Activated T-helper 2 cell treated with anti-CD3 and anti-CD28 coated beads, Interferon-gamma antibody, Interleukin-2, Interleukin-4, amounts not matched to agents 10 μg/mL and 5 μg/mL and 100 μg/mL, durations not matched to agents 14 hours and 24 hours and 36 hours (primary cell): ENCODE measurements at places on chromosomes 2 and 18. TPM values are rescaled to one million over a fixed set of nuclear protein-coding genes. Genes with fewer than 3 reads are reported as not detected.

The ANKRD30BL gene
- total RNA-seq = not detected in 2 replicates

DNA sequence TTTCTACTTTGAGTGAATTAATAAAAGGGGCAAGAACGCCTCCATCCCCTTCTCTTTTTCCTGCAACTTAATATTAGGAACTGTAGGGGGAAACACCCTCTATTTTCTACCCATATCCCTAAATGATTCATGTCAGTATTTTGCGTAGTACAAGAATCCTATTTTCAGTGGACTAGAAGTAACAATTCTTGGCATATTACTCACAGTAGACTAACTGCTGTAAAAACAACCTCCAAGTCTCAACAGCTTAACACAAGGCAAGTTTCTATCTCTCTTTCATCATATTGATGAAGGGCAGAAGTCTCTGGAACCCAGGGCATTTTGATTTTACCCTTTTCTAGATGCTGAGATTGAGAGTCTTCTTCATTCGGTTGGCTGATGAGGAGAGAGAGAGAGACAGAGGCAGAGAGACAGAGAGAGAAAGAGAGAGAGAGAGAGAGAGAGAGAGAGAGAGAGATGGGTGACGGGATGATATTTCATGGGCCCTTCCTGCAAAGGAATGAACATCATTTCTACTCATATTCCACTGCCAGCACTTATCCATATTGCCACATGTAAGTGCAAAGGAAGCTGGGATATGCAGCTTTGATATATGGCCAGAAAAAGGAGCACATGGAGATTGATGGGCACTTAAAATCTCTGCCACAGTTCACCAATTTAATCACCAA is 481.6 kb downstream of the LPIN1 start:
- peaks cover under 1% of the 10 kb centered on the region for H3K36me3 ChIP-seq
- H3K27me3 ChIP-seq = peaks cover 3% of the 10 kb centered on the region
- no peaks in the 10 kb centered on the region for H3K4me1 ChIP-seq
- H3K27ac ChIP-seq = no peak overlapping the region

- H3K27me3 ChIP-seq = peaks cover 4% of the 10 kb centered on the region
- no peak for DNase-seq
- peaks cover 3% of the 10 kb centered on the region for H3K36me3 ChIP-seq
- no peak overlapping the region for H3K27ac ChIP-seq
- H3K4me1 ChIP-seq = no peaks in the 10 kb centered on the region
Observed at GRCh38 chr2:241898463-241899270, 29.1 kb downstream of the RTP5 start.

The KCNK3 gene
- total RNA-seq = not detected in 2 replicates

GRCh38 chr2:199806179-199806578 is 44.8 kb downstream of the FTCDNL1 start:
- DNase-seq = no peak
- no peak overlapping the region for H3K4me3 ChIP-seq
- H3K27me3 ChIP-seq = no peaks in the 10 kb centered on the region
- H3K27ac ChIP-seq = no peak overlapping the region
- no peaks in the 10 kb centered on the region for H3K36me3 ChIP-seq

DNA sequence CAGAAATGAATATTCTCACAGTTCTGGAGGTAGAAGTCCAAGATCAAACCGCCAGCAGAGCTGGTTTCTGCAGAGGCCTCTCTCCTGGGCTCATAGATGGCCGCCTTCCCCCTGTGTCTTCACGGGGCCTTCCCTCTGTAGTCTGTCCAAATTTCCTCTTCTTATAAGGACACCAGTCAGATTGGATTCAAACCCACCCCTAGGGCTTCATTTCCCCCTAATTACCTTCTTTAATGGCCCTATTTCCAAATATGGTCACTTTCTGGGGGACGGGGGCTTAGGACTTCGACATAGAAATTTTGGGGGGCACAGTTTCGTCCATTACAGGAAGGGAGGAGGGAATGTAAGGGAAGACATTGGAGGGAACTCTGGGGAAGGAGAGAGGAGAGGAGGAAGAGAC is 132.6 kb downstream of the DDX1 start:
- no peak overlapping the region for H3K4me3 ChIP-seq
- H3K27me3 ChIP-seq = no peaks in the 10 kb centered on the region
- H3K4me1 ChIP-seq = no peaks in the 10 kb centered on the region
- H3K36me3 ChIP-seq = no peaks in the 10 kb centered on the region
- no peak for DNase-seq
- no peak overlapping the region for H3K27ac ChIP-seq

The TSPYL6 gene
- total RNA-seq = not detected in 2 replicates

DNA sequence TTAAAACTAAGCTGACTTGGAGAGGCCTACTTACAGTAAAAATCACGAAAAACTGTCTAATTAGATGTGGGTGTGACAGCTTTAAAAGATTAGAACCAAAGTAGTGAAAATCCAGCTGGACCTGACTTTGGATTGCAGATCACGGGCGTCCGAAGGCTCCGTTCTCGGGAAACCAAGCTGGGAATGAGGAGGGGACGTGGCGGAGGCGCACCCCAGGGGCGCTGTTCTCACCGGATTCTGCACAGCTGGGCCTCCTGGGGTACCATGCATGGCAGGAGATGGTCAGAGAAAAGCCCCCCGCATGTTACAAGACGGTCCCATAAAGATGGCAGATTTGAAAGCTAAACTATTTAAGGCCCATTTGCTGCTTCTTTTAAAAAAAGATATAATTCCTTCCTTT is 5.0 kb upstream of the OTOS start:
- no peaks in the 10 kb centered on the region for H3K36me3 ChIP-seq
- H3K4me3 ChIP-seq = no peak overlapping the region
- peaks cover 2% of the 10 kb centered on the region for H3K4me1 ChIP-seq
- DNase-seq = no peak
- H3K27me3 ChIP-seq = no peaks in the 10 kb centered on the region

GRCh38 chr18:9952633-9953416 is 39.0 kb downstream of the VAPA start:
- H3K4me1 ChIP-seq = peaks cover 2% of the 10 kb centered on the region
- H3K36me3 ChIP-seq = peaks cover 67% of the 10 kb centered on the region
- no peak overlapping the region for H3K4me3 ChIP-seq
- H3K27me3 ChIP-seq = no peaks in the 10 kb centered on the region
- H3K27ac ChIP-seq = no peak overlapping the region

DNA sequence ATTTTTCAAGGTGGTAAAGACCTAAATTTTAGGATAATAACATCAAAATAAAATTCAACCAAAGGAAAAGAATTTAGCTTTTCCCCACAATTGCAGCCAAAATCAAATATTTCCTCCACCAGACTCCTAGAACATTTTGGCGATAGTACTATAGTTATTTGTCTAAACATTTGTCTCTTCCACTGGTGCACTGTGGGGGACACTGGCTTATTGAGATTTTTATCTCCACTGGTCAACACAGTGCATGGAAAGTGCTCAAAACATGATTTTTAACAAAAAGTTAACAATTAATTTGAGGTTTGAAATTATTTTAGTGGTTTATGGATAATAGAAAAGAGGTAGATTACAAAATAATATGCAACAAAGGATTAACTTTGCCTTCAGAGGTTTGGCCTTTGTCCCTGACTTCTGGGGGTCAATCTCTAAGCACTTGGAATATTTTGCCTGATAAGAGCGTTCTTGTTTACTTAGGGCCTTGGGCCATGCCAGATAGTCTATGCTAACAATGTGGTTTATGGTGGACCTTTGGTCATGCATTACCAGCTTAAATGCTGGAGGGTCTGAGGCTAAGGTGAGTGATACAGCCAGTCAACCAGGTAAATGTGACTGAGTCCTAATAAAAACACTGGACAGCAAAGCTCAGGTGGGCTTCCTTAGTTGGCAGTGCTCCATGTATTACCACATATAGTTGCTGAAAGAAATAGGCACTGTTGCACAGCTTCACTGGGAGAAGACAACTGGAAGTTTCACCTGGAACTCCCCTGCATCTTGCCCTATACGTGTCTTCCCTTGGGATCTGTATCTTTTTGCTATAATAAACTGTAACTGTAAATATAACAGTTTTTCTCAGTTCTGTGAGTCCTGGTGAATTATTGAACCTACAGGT is 67.2 kb upstream of the SATB2 start:
- H3K4me1 ChIP-seq = no peaks in the 10 kb centered on the region
- no peaks in the 10 kb centered on the region for H3K36me3 ChIP-seq
- no peak overlapping the region for H3K27ac ChIP-seq

The PPP1R1C gene
- not detected in 2 replicates for total RNA-seq

- H3K27me3 ChIP-seq = peaks cover 53% of the 10 kb centered on the region
- no peak for DNase-seq
- H3K36me3 ChIP-seq = peaks cover 52% of the 10 kb centered on the region
- peak overlapping the region; percentile 41 for H3K4me3 ChIP-seq
Observed at GRCh38 chr2:170823088-170823897, 6.6 kb downstream of the GAD1 start.

- H3K27me3 ChIP-seq = peaks cover 5% of the 10 kb centered on the region
- peaks cover 6% of the 10 kb centered on the region for H3K4me1 ChIP-seq
- no peak for DNase-seq
- H3K4me3 ChIP-seq = no peak overlapping the region
- no peak overlapping the region for H3K27ac ChIP-seq
Observed at GRCh38 chr18:58258692-58259342, 214.8 kb downstream of the NEDD4L start.

DNA sequence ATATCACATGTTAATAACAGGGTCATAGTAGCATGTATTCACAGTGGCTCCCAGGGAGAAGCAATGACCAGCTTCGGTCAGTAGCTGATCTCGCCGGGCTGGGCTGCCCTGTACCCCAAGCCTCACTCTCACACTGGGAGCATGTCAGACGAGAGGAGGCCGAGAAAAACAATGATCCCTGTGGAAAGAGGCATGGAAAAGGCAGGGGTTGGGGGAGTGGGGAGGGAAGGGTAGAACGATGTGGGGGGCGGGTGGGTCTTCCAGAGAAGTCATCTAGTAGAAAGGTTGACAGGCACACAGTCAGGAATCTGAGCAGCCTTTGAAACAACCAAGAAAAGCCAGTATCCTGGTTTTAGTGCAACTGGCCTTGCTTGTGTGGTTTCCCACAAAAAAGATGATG is 25.4 kb downstream of the TGFA start:
- H3K27ac ChIP-seq = no peak overlapping the region
- H3K27me3 ChIP-seq = peaks cover 4% of the 10 kb centered on the region
- H3K4me3 ChIP-seq = no peak overlapping the region
- peaks cover 10% of the 10 kb centered on the region for H3K4me1 ChIP-seq
- no peak for DNase-seq
